ENCODE measurements at places on chromosomes 2 and 18. TPM values are rescaled to one million over a fixed set of nuclear protein-coding genes. Genes with fewer than 3 reads are reported as not detected.

Gene ZNF519
- 5.6 TPM for polyA plus RNA-seq

Gene TRPM8
- 0.25 TPM for polyA plus RNA-seq

Gene MDH1B
- polyA plus RNA-seq, result 0.18 TPM

Gene SCYGR4
- polyA plus RNA-seq, result not detected

Gene CYP1B1
- 1.7 TPM for polyA plus RNA-seq

Gene STPG4
- polyA plus RNA-seq, result not detected

Gene ECEL1
- polyA plus RNA-seq, result 0.51 TPM

Gene OTOS
- polyA plus RNA-seq, result not detected

Gene SERPINB4
- not detected for polyA plus RNA-seq

Gene EGR4
- not detected for polyA plus RNA-seq
